Urinary bladder (tissue), 4 donors: ENCODE measurements at places on chromosomes 7 and 10. TPM values are rescaled to one million over a fixed set of nuclear protein-coding genes. Genes with fewer than 3 reads are reported as not detected.

DNA sequence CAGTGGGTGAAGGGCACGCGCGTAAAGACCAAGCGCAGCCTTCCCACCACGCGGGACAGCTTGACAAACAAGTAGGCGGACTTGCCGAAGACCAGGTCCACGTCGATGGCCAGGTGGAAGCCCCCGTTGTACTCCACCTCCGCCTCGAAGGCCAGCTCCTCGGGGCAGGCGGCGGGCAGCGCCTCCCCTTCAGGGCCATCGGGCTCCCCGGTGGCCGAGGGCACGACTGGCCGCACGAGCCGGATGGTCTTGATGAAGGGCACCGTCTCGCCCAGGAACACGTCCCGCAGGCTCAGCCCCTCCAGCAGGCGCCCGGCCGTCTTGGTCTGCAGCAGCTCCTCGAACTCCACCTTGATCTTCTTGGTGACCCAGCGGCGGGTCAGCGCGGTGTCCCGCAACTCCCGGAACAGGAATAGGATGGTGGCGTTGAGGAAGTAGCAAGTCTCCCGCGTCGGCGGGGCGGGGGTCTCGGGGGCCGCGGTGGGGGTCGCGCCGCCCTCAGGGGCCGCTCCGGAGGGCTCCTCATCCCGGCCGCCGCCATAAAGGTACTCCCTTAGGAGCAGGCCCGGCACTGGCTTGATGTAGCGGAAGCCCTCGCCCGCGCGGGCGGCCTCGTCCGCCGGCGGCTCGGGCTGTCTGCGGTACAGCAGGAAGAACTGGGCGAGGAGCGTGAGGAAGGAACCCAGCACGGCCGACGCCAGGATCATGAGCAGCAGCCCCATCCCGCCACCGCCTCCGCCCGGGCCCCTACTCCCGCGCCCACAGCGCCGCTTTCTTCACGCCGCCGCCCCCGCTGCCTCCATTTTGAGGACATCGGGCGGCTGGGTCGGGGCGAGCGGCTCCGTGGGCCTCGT lies 507 bp downstream of the PDZD8 start:
- DNase-seq = no peak

GRCh38 chr7:25261545-25262140 lies 33.4 kb upstream of the NPVF start:
- DNase-seq = no peak

The KIF11 gene
- 26.6 TPM for total RNA-seq

- no peak for DNase-seq
These were observed 4.1 kb upstream of the OIT3 start for GRCh38 chr10:72889391-72889831.

The CPA2 gene
- total RNA-seq = not detected

The AS3MT gene
- 4.1 TPM for total RNA-seq
